NCI-H446 (cell line): ENCODE measurements at places on chromosomes 13 and 19.

DNA sequence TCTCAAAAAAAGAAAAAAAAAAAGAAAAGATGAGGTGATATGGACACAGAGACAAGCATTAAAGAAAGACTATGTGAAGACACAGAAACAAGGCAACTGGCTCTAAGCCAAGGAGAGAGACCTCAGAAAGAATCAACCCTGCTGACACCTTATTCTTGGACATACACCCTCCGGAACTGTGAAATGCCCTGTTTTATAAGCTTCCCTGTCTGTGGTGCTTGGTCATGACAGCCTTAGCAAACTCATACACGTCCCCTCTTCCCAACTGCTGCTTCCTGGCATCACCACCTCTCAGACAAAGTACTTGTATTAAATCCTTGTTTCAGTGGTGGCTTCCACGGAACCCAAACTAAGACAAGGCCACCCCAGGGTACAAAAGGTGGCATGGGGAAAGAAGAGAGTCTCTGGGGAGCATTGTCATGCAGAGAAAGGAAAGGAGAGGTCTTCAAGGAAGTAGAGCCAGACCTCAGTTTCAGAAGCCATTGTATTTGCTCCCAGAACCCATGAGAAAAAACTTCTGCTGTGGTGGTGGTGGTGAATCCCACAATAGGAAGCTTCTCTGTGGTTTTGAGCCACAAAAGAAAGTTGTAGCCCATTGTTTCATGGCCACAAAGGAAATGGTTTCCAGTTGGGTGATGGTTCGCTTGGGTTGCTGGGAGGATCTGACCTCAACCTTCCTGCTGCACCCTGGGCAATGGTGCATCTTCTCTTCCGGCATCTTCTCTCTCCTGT is 16.3 kb upstream of the TSPAN16 start:
- DNase-seq, result no peak

GRCh38 chr13:60441761-60442160 is 44.7 kb downstream of the TDRD3 start:
- no peak for DNase-seq

DNA sequence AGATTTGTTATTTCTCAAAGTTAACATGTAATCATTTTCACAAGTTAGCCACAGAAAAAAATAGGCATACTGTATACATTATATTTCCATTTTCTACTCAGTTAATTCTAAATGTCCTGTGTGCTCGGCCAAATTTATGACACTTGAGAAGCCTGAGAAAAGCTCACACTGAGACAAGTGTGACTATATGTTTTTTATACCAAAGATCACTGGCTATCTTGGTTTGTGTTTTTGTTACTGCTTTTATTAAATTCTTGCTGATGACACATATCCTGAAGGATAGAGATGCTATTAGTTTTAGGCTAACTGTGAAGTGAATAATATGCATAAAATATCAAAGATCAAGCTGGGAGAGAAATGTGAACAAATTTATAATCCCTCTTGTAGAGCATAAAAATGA is 49.3 kb upstream of the IL17D start:
- DNase-seq, result no peak

DNA sequence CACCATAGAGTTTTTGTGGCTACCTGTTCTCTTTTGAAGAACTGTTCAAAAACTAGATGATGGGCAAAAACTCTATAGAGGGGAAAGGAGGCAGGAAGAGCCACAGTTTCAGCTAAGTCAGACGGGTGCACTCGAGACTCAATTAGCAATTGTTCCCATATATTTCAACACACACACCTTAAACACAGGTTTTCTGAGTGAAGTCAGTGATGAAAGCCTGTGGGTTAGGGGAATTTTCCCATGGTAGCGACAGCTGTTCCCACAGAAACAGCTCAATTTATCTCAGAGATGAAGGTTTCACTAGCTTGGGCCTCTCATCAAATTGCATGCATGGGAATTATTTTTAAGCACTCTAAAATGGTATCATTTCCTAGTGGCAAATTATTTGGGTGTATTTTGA is 143.4 kb downstream of the ZIC5 start:
- DNase-seq, result no peak

- DNase-seq, result no peak
Observed at GRCh38 chr13:33838647-33839046, 20.7 kb downstream of the RFC3 start.

DNA sequence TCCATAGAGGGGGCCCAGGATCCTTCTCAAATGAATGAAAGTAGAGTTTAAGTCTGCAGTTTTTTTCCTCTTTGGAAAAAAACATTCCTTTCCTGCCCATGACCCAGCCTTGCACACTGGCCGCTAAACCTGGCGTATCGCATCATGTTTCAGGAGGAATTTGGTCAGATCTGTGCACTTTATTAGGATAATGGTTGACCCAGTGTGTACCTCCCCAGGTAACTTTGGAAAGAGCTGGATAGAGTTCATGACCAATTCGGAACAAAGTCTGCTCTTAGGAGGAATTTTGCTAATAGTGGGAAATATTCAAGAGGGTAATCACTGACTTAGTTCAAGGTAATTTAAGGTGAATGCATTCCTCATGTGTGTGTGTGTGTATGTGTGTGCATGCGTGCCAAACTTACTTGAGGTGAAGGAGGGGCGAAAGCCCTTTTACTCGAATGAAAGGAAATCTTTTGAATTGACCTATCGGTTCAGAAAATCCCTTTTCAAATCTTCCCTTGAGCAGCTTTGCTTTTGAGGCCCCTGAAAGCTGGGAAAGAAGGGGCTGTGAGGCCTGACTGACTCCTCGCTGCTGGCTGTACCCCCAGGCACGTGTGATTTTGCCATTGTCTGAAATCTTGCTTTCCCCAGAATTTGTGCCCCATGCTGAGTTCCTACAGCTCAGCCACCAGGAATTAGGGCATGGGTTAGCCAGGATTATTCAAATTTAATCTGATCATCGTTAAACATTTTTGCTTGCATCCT is 46.3 kb downstream of the SIPA1L3 start:
- DNase-seq, result no peak

DNA sequence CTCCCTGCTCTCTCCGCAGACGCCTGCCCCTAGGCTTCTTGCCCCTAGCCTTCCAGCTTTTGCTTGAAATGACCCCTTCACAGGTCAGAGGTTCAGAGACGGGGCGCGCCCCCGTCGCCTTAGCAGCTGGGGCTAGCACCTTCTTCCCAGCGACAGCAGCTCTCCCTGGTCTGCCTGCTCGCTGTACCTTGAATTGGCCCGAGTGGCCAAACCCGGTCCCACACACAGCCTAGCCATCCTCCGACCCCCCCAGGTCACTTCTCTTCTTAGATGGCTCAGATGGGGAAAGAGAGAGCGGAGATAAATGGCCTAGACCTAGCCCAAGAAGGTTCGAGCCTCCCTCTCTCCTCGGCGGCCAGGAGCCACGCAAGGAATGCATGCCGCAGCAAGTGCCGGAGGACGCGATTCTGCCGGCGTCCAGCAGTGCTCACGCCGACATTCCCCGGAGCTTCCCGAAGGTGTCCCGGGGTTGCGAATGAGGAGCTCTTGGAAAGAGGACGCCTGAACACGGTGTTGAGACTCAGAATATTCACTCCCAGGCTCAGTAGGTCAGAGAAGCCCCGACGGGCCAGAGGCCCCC is 1.3 kb downstream of the CDX2 start:
- no peak for DNase-seq

DNA sequence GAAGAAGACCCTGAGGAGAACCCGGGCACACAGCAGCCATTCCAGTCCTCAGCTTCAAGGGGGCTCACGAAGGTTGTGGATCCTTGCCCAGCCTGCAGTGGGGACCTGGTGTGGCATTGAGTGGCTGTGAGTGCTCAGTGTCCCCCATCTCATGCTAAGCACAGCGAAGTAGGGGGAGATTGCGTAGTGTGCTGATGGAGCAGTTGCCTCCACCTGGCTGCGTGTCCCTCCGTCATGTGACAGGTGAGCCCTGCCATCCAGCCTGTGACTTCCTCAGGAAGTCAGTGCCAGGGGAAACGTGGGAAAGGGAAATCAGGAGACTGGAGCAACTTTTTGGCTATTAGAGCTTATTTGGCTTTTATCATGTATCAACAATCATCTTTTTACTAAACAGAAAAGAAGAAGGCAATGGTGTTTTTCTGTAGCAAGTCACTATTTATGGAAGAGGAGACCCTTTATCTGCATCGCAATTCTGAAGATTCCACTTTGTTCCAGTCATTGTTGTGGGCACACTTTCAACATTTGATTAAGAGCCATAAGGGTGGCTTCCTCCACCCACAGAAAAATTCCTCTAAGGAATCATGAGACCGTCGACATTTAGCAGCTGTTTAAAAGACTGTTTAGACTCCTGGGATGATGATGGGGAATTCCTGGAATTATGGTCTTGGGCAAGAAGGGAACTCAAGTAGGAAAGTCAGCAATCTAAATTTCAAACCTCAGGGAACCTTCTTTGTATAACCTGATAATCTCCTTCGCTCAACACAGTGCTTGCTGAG is 126.8 kb upstream of the SPATA13 start:
- no peak for DNase-seq
